ENCODE measurements at places on chromosomes 11 and 22. TPM values are rescaled to one million over a fixed set of nuclear protein-coding genes. Genes with fewer than 3 reads are reported as not detected.

- DNase-seq: no peak
- H3K36me3 ChIP-seq: no peaks in the 10 kb centered on the region
- no peaks in the 10 kb centered on the region for H3K27me3 ChIP-seq
- no peak overlapping the region for H3K4me3 ChIP-seq
Measured at GRCh38 chr11:26323837-26324236, 8.1 kb upstream of the ANO3 start.

Gene MYBPC3
- not detected for total RNA-seq

GRCh38 chr22:46042786-46043185 lies 65.8 kb upstream of the WNT7B start:
- DNase-seq: peak; percentile 15
- no peak overlapping the region for H3K27ac ChIP-seq
- peaks cover 3% of the 10 kb centered on the region for H3K27me3 ChIP-seq
- H3K4me3 ChIP-seq: no peak overlapping the region
- no peaks in the 10 kb centered on the region for H3K4me1 ChIP-seq
- no peaks in the 10 kb centered on the region for H3K36me3 ChIP-seq

DNA sequence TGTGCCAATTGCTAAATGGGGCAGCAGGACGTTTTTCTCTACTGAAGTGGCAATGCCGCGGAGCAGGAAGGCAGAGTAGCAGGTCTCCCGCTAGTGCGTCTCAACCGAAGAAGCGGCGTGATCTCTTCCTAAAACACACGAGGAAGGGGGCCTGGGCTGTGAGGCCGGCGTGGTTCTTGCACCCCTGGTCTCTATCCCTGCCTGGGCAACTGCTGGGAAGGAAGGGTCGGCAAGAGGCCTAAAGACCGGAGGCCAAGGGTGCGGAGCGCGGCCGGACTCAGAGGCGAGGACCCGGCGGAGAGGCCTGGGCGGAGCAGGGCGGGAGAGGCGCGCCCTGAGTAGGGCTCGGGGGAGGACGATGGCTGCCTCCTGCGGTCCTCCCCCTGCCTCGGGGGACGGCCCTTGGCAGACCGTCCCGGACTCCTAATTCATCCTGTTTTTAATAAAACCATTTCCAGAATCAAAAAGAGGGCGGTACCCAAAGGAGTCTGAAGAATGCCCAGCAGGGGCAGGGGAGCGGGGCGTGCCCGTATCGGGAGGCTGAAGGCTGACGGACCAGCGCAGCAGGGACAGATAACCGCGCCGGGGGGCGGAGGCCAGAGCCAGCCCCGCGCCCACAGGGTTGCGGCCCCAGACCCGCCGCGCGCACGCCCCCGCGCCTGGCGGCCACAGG lies 572 bp upstream of the APLP2 start:
- no peaks in the 10 kb centered on the region for H3K4me1 ChIP-seq
- no peaks in the 10 kb centered on the region for H3K27me3 ChIP-seq
- H3K4me3 ChIP-seq: peak overlapping the region; percentile 79

Gene SNX32
- 1.2 TPM for total RNA-seq

Gene LRRC10B
- total RNA-seq: 0.31 TPM

Gene GSTT2B
- total RNA-seq: 4.5 TPM

DNA sequence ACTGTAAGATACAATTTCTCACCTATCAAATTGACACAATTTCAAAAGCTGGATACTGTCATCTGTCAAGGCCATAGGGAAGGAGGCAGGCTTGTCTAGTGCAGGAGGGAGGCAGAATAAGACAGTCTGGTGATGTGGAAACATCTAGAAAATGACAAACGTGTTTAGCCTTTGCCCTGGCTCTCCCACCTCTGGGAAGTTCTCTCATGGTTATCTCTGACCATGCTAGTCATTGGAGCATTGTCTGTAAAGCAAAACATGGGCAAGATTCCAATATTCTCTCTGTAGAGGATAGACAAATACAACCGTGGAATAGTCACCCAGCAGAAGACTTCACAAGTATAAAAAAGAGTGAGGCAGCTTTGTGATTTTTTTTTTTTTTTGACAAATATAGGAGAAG lies 9.1 kb upstream of the SERHL2 start:
- H3K4me1 ChIP-seq: no peaks in the 10 kb centered on the region
- H3K27me3 ChIP-seq: peaks cover 3% of the 10 kb centered on the region
- no peak overlapping the region for H3K4me3 ChIP-seq
- no peaks in the 10 kb centered on the region for H3K36me3 ChIP-seq

- H3K4me1 ChIP-seq: no peaks in the 10 kb centered on the region
- DNase-seq: no peak
- H3K27ac ChIP-seq: no peak overlapping the region
- H3K27me3 ChIP-seq: no peaks in the 10 kb centered on the region
- no peaks in the 10 kb centered on the region for H3K36me3 ChIP-seq
Measured at GRCh38 chr11:12219757-12220156, 109.4 kb downstream of the MICAL2 start.

DNA sequence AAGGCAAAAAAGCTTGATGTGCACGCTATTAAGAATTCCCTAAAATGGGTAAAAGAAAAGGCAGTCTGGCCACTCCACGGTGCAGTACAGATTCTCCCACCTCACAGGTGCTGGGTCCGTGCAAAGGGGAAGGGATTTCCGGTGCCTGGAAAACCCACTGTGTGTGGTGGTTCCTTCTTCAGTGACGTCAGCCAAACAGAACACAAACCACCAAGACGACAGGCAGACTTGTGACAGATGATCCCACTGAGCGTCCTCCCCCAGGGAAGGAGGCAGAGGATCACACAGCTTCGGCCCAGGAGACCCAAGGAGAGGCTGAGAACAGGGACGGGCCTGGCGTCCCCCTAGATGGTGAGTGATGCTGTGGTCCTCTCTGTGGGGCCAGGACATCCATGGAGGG lies 18.6 kb downstream of the PHF21B start:
- peaks cover 59% of the 10 kb centered on the region for H3K36me3 ChIP-seq
- H3K4me3 ChIP-seq: no peak overlapping the region
- no peak for DNase-seq
- H3K4me1 ChIP-seq: no peaks in the 10 kb centered on the region
- no peak overlapping the region for H3K27ac ChIP-seq

DNA sequence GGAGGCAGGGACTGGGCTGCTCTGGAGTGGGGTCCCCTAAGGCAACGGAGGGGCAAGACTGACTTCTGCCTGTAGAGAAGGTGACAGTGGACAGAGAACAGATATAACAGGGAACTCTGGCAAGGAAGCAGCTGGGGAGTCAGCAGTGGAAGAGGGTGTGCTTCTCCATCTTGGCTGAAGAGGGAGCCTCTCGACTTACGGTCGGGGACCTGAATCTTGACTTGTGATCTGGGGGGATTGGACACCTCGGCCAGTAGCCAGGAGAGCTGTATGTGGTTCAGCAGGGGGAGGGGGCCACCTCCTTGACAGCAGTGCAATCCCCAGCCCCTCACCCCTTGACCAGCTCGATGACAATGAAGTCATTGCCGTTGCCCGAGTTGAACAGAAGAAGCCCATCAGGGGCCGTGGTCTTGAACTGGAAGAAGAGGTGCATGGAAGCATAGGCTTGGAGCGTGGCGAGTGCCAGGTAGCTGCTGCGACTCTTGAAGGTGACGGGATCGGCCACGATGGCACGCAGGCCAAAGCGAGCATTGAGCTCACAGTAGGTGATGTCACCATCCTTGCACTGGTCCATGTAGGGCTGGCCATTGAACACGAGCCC lies 60.0 kb downstream of the SLC22A12 start:
- no peaks in the 10 kb centered on the region for H3K4me1 ChIP-seq
- H3K27me3 ChIP-seq: no peaks in the 10 kb centered on the region
- no peak overlapping the region for H3K27ac ChIP-seq
- DNase-seq: peak; percentile 60
- no peaks in the 10 kb centered on the region for H3K36me3 ChIP-seq
- H3K4me3 ChIP-seq: no peak overlapping the region

GRCh38 chr11:87002918-87003317 lies 34.8 kb upstream of the TMEM135 start:
- no peaks in the 10 kb centered on the region for H3K36me3 ChIP-seq
- no peak overlapping the region for H3K27ac ChIP-seq

DNA sequence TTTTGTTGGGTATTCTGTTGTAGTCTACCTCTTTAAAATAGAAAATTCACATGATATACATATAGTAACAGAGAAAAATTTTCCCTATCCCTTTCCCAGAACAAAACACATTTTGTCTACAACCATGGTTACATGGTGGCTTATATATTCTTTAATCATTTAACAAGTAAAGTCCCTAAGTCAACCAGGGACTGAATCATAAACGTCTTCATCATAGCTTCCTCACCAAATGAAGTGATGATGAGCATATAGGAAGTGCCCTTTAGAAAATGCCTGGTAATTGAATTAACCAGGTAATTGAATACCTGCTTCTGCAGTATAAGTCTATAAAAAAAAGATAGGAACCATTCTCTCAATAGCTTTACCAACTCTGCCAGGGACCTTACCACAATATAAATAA lies 101.2 kb downstream of the APOL5 start:
- H3K27me3 ChIP-seq: no peaks in the 10 kb centered on the region
- DNase-seq: no peak
- no peak overlapping the region for H3K27ac ChIP-seq
- H3K4me1 ChIP-seq: peaks cover 3% of the 10 kb centered on the region
- no peak overlapping the region for H3K4me3 ChIP-seq

GRCh38 chr11:130846606-130847005 lies 69.7 kb downstream of the SNX19 start:
- H3K4me3 ChIP-seq: no peak overlapping the region
- H3K36me3 ChIP-seq: no peaks in the 10 kb centered on the region
- DNase-seq: no peak
- H3K27me3 ChIP-seq: no peaks in the 10 kb centered on the region
- H3K27ac ChIP-seq: no peak overlapping the region
- no peaks in the 10 kb centered on the region for H3K4me1 ChIP-seq
